Activated gamma-delta T cell (primary cell): ENCODE measurements at places on chromosomes 2 and 18.

GRCh38 chr2:26737221-26737620 is 26.9 kb upstream of the SLC35F6 start:
- DNase-seq: no peak

GRCh38 chr2:168640039-168640438 is 162.4 kb upstream of the NOSTRIN start:
- no peak for DNase-seq

DNA sequence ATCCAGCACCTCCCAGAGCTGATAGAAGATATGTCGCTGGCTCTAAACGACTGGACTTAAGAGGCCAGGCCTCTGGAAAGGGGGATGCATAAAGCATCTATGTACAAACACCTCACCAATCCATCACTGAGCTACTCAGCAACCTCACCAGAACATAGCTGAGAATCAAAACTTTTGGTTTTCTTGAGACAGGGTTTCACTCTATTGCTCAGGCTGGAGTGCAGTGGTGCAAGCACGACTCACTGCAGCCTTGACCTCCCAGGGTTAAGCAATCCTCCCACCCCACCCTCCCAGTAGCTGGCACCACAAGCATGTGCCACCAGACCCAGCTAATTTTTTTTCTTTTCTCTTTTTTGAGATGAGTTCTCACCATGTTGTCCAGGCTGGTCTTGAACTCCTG is 62.9 kb upstream of the MSH6 start:
- DNase-seq: no peak

DNA sequence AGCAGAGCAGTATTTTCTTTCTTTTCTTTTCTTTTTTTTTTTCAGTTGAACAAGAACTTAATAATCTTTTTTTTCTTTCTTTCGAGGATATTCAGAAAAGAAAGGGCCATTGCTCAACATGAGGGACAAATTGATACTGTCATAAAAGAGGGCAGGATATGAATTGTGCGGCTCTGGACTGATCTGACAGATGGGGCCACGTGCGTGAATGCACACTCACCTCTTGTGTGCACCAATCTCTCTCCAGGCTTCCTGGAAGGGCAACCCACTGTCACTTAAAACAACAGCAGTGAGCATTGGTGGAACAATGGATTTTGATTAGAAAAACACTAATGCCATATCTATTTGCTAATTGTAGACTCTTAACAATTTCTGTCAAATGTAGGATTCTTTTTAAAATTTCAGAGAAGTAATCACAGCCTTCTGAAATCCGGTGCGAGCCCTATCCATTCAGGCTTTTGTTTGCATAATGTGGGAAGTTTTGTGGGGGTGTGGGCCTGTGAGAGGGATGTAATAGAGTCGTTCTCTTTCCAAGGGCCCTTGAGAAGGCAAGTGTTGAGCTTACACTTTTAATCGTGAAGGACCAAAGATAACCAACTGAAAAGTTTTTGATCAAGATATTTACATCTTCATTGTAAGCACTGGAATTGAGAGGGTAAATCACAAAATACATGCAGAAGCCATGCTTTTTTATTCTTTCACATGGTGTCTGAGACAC is 298.8 kb downstream of the SP3 start:
- DNase-seq: no peak

- peak; percentile 32 for DNase-seq
These were observed 6.0 kb upstream of the ALLC start for GRCh38 chr2:3651691-3652648.

DNA sequence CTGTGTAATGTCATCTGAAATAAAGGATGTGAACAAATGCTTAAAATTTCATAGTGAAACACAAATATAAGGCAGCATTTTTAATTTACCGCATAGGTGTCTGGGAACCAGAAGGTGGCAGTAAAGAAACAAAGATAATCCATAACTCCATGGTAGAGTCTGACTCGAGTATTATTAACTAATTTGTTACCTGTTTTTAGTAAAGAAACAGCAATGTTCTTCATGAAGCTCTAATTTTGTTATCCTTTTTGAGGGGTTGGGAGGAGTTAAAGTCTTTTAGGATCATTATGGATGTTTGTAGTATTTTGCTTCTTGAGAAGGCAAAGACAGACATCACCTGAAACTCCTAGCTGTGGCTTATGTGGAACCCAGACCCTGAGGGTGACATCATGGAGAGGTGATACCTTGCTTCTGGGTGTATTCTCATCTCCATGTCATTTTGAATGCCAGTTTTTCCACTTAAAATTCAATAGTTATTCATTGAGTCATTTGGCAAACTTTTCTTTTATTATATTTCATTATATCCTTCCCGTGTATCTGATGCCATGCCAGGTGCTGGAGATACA is 286.2 kb upstream of the EPAS1 start:
- no peak for DNase-seq

- DNase-seq: no peak
These were observed 11.2 kb downstream of the RELCH start for GRCh38 chr18:62198259-62198658.

GRCh38 chr2:101759162-101759561 is 61.7 kb downstream of the MAP4K4 start:
- no peak for DNase-seq
